Lung (tissue), 17 donors: ENCODE measurements at places on chromosomes 4 and X.

DNA sequence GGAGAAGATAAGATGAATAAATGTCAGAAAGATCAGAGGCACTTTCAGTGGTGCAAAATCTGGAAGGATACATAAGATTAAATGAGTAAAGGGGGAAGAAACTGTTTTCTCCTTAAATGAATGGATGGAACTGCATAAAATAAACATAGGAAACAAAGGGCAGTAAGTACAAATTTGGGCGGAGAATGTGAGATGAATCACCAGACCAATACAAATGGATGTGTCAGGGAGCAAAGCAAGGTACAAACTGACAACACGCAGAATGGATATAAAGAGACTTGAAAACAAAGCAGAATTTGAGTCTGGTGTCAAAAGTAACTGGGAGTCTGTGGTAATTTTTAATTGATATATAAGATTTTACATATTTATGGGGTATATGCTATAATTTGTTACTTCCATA, 175.3 kb upstream of the PCDH18 start:
- no peak overlapping the region for H3K4me3 ChIP-seq
- no peak overlapping the region for H3K27ac ChIP-seq
- peaks cover 30% of the 10 kb centered on the region for H3K4me1 ChIP-seq
- no peak for DNase-seq
- H3K36me3 ChIP-seq: no peaks in the 10 kb centered on the region
- H3K27me3 ChIP-seq: no peaks in the 10 kb centered on the region

DNA sequence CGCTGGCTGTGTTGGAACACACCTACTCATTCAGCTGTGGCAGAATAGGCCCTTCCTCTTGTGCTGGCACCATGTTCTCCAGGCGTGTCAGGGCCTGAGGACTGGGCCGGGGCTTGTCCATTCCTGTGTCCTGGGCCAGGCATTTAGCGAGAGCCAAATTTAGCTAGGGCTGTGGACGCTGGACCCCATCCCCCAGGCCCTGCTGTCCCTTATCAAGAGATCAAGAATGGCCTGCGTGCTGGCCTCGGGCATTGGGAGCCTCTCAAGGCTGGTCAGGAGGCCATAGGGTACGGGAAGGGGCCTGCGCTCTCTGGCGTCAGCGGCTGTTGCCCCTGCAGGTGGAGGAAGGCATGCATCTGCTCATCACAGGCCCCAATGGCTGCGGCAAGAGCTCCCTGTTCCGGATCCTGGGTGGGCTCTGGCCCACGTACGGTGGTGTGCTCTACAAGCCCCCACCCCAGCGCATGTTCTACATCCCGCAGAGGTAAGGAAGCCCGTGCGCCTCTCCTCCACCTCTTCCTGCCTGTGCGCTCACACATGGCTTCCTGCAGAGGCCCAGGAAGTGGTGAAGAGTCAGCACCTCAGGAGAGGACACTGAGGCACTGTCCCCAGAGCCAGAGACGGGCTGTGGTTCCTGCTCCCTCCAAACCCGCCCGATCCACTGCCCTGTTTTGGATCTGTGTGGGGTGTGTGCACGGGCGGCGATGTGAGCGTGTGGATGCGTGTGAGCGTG, 15.3 kb downstream of the ABCD1 start:
- no peaks in the 10 kb centered on the region for H3K4me1 ChIP-seq
- no peak overlapping the region for H3K4me3 ChIP-seq
- H3K36me3 ChIP-seq: no peaks in the 10 kb centered on the region
- H3K27ac ChIP-seq: no peak overlapping the region

- DNase-seq: peak; percentile 60
- H3K27ac ChIP-seq: no peak within 1 kb of the TSS
- H3K4me1 ChIP-seq: no peaks in the 10 kb centered on the region
- H3K36me3 ChIP-seq: no peaks in the 10 kb centered on the region
- H3K4me3 ChIP-seq: peak within 1 kb of the TSS; percentile 6
Observed at GRCh38 chrX:110795645-110796406, at the start of gene CHRDL1. CHRDL1 (minus strand) TSS chrX:110795817; CDS start chrX:110792181, 3,636 bp downstream.

GRCh38 chr4:109699553-109700225, 3.6 kb downstream of the CASP6 start:
- no peak overlapping the region for H3K27ac ChIP-seq
- peaks cover 17% of the 10 kb centered on the region for H3K36me3 ChIP-seq
- H3K4me3 ChIP-seq: no peak overlapping the region
- H3K27me3 ChIP-seq: no peaks in the 10 kb centered on the region
- H3K4me1 ChIP-seq: peaks cover 6% of the 10 kb centered on the region
- DNase-seq: no peak

DNA sequence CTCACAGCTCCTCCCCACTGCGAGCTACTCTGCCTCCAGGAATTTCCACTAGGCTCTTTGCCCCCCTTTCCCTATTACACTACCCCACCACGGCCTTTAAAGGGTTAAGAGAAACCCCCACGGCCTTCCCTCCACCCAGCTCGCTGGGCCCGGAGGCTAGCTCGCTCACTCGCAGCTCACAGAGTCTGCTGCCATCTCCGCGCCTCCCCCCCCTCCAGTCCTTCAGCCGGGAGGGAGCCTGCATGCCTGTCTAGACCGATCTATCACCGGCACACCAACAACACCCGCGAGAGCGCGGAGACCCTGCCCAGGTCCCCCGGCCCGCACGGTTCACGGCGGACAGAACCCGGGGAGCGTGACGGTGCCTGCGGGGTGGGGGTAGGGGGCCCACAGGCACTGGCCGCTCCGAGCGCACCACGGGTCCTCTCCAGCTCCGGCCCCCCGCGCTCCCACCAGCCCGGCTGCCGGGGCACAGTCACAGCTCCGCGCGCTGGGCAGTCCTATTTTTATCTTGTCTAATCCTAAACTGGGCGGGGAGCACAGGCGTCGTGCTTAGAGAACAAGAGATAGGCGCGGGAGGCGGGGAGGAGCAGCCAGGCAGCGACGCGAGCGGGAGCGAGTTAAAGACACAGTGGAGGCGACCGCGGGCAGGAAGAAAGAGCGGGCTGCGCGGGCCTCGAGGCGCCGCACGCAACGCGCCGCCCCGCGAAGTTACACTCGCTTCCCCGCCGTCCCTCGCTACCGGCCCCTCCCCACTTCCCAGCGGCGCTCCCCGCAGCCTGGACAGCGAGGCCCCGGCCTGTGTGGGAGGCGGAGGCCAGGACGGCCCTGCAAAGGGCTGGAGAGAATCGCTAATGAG, 3.5 kb downstream of the BCOR start:
- no peaks in the 10 kb centered on the region for H3K36me3 ChIP-seq
- H3K27ac ChIP-seq: peak overlapping the region; percentile 81
- peaks cover 7% of the 10 kb centered on the region for H3K4me1 ChIP-seq
- peaks cover 26% of the 10 kb centered on the region for H3K27me3 ChIP-seq
